ENCODE measurements at places on chromosomes 7 and 10. TPM values are rescaled to one million over a fixed set of nuclear protein-coding genes. Genes with fewer than 3 reads are reported as not detected.

Gene RPEL1
- total RNA-seq: 0.57 TPM

Gene HOXA13
- 1.6 TPM for total RNA-seq

Gene SMARCD3
- 4.1 TPM for total RNA-seq

Gene ZCWPW1
- total RNA-seq: 4.1 TPM

Gene UMAD1
- 25.2 TPM for total RNA-seq

Gene SORCS3
- total RNA-seq: not detected

Gene JMJD1C
- total RNA-seq: 73.1 TPM

Gene PCGF6
- 4.5 TPM for total RNA-seq

Gene CYP3A4
- total RNA-seq: not detected

Gene TYW1B
- total RNA-seq: 2.4 TPM

Gene SH2D4B
- total RNA-seq: 0.24 TPM

GRCh38 chr10:69703766-69704630 lies 74.0 kb downstream of the FAM241B start:
- peak overlapping the region; percentile 76 for H3K27ac ChIP-seq
- peaks cover 12% of the 10 kb centered on the region for H3K4me1 ChIP-seq
- H3K36me3 ChIP-seq: no peaks in the 10 kb centered on the region
- DNase-seq: no peak
- H3K4me3 ChIP-seq: no peak overlapping the region

DNA sequence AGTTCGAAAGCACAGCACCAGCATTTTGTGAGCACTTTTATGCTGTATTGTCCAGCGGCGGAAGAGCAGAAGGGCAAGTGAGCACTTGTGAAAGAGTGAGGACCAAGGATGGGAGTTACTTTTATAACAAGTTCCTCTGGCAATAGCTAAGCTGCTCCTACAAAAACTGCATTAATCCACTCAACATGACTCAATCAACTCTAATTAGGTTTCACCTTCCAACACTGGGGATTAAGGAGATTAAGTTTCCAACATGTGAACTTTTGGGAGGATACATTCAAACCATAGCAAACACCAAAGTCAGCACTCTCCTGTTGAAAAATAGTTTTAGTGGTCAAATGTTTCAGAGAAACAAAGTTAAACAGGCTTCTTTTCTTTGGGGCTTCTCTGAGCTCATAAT lies 844.5 kb downstream of the REEP3 start:
- H3K27me3 ChIP-seq: no peaks in the 10 kb centered on the region
- no peak overlapping the region for H3K4me3 ChIP-seq
- H3K4me1 ChIP-seq: peaks cover 20% of the 10 kb centered on the region
- DNase-seq: no peak
- H3K27ac ChIP-seq: no peak overlapping the region
- H3K36me3 ChIP-seq: no peaks in the 10 kb centered on the region

DNA sequence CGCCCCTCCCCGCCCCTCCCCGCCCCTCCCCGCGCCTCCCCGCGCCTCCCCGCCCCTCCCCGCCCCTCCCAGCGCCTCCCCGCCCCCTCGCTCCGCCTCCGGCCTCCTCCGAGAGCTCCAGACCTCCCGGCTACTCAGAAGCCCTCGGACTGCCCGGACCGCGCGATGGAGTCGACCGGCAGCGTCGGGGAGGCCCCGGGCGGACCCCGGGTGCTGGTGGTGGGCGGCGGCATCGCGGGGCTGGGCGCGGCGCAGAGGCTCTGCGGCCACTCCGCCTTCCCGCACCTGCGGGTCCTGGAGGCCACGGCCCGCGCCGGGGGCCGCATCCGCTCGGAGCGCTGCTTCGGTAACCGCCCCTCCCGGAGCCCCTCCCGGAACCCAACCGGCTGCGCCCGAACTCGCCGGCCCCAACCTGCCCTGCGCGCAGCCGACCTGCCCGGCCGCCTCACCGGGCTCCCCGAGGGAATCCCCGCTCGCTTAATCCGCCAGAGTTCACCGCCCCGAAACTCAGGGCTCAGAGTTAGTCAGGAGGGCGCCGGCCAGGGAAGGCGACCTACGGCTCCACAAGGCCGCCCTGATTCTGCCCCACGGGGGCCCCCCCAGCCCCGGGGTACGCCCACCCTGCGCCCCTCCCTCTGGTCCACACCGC lies at the start of gene PAOX:
Gene PAOX (plus strand): TSS at position 111 of the 649 bp plus-strand sequence. CDS start 55 bp downstream, at position 166.
- peaks cover under 1% of the 10 kb centered on the region for H3K4me1 ChIP-seq
- DNase-seq: peak; percentile 56

DNA sequence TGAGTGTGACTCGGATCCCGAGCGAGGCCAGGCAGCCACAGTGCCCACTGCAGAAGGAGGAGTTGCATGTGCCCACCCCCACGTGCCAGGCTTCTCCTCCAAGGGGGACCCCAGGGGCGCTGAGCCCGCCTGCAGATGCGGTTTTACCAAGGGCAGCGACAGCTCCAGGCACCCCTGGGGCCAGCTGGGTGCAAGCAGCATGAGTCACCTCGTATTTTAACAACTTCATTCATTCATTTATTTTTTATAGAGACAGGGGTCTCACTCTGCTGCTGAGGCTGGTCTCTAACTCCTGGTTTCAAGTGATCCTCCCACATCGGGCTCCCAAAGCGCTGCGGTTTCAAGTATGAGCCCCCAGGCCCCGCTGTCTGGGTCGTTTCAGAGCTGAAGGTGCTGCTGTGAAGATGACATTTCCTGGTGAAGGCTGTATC lies 1.3 kb upstream of the FOXL3 start:
- H3K27me3 ChIP-seq: peaks cover 83% of the 10 kb centered on the region
- H3K4me3 ChIP-seq: no peak overlapping the region
- DNase-seq: no peak
- peaks cover 13% of the 10 kb centered on the region for H3K4me1 ChIP-seq
- H3K36me3 ChIP-seq: no peaks in the 10 kb centered on the region

GRCh38 chr10:42987575-42987974 lies 89.3 kb upstream of the RET start:
- H3K4me1 ChIP-seq: no peaks in the 10 kb centered on the region
- H3K27ac ChIP-seq: no peak overlapping the region
- no peak overlapping the region for H3K4me3 ChIP-seq
- H3K27me3 ChIP-seq: peaks cover 60% of the 10 kb centered on the region

DNA sequence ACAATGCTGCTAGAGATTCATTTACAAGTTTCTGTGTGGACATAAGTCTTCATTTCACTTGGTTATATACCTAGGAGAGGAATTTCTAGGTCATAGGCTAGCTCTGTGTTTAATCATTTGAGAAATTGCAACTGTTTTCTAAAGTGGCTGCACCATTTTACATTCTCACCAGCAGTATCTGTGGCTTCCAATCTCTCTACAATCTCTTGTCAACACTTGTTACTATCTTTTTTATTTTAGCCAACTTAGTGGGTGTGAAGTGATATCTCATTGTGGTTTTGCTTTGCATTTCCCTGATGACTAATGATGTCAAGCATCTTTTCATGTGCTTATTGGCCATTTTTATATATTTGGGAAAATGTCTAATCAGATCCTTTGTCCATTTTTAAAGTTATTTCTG lies 53.0 kb upstream of the DRGX start:
- H3K27ac ChIP-seq: no peak overlapping the region
- no peak for DNase-seq
- H3K27me3 ChIP-seq: no peaks in the 10 kb centered on the region
- no peak overlapping the region for H3K4me3 ChIP-seq
- H3K4me1 ChIP-seq: no peaks in the 10 kb centered on the region

- peak; percentile 54 for DNase-seq
- no peak overlapping the region for H3K27ac ChIP-seq
- H3K4me1 ChIP-seq: peaks cover 9% of the 10 kb centered on the region
- peaks cover 19% of the 10 kb centered on the region for H3K36me3 ChIP-seq
- no peaks in the 10 kb centered on the region for H3K27me3 ChIP-seq
Observed at GRCh38 chr10:28722065-28722803, 44.9 kb downstream of the BAMBI start.

GRCh38 chr10:100740476-100741377 lies 4.7 kb upstream of the PAX2 start:
- no peak for DNase-seq
- H3K27ac ChIP-seq: no peak overlapping the region
- H3K36me3 ChIP-seq: peaks cover 4% of the 10 kb centered on the region
- H3K4me3 ChIP-seq: no peak overlapping the region
- H3K4me1 ChIP-seq: no peaks in the 10 kb centered on the region

DNA sequence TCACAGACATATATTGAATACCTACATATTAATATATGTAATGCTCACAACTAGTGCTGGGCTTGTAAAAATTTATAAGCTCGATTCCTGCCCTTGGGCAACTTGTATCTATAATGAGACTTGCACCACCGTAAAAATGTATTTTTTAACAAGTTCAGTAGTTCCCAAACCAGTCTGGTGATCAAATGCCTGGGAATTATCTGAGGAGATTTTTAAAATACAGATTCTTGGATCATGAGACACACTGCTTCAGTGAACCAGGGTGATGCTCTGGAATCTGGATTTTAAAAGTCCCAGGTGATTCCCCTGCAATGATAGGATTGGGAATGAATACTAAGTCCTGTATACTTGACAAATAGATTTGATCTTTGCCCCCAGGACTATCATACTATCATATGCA lies 4.3 kb upstream of the MICU1 start:
- no peak overlapping the region for H3K4me3 ChIP-seq
- no peak for DNase-seq
- H3K36me3 ChIP-seq: peaks cover 12% of the 10 kb centered on the region
- H3K27me3 ChIP-seq: no peaks in the 10 kb centered on the region
- H3K4me1 ChIP-seq: no peaks in the 10 kb centered on the region
- no peak overlapping the region for H3K27ac ChIP-seq

GRCh38 chr7:142357953-142358520 lies 100.2 kb upstream of the PRSS58 start:
- no peak overlapping the region for H3K27ac ChIP-seq
- peak; percentile 51 for DNase-seq
- no peak overlapping the region for H3K4me3 ChIP-seq

DNA sequence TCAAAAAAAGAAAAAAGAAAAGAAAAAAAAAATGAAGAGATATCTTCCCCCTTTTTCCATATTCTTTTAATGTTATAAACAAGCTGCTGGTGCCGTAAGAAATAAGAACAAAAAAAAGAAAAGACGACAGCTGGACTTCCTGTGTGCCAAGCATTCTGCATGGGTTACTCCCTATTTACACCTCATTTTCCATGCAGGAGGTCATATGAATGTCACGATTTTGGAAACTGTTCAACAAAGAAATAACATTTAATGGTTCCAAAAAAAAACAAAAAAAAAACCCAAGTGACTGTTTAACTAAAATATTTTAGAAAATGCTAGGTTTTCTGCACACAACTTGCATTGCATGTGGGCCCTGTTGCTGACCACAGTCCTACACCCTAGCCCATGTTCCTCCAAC lies 159.3 kb downstream of the TNS3 start:
- DNase-seq: no peak
- H3K27ac ChIP-seq: no peak overlapping the region
- H3K36me3 ChIP-seq: peaks cover 35% of the 10 kb centered on the region
- no peaks in the 10 kb centered on the region for H3K27me3 ChIP-seq
- no peak overlapping the region for H3K4me3 ChIP-seq

DNA sequence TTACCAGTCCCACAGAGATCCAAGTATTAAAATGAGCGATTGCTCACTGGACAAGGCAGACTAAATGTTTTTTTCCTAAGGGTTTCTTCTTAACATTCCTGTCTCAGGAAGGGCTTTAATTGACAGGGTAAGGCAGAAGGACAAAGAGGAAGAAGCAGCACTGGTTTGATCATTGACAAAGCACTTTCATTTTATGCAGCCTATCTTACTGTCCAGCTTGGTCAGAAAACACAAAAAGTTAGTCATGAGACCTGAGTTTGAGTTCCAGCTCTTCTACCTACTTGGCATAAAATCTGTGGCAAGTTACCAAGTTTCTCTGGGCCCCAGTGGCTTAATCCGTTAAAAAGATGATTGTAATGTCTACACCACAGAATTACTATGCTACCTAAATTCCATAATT lies 458.5 kb downstream of the GFRA1 start:
- no peaks in the 10 kb centered on the region for H3K4me1 ChIP-seq
- peaks cover 11% of the 10 kb centered on the region for H3K27me3 ChIP-seq
- H3K4me3 ChIP-seq: no peak overlapping the region
- DNase-seq: no peak
- no peak overlapping the region for H3K27ac ChIP-seq

DNA sequence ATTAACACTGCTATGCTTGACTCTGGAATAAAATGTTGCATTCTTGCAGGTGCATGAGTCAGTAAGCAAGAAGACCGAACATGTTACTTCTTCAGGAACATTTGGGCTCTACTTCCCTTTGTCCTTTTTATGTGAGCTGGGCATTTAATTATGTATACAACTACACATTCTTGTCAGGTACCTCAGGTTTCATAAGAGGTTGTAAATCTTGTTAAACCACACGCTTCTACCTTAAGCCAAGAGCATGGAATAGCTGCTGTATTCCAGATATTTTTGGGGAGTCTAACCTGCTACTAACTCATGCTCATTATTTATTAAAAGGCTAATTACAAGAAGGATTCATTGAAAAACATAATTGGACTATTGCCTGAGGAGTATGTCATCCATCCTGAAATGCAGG lies 414.2 kb upstream of the KLF6 start:
- no peaks in the 10 kb centered on the region for H3K27me3 ChIP-seq
- no peaks in the 10 kb centered on the region for H3K4me1 ChIP-seq
- no peak overlapping the region for H3K27ac ChIP-seq
- no peak overlapping the region for H3K4me3 ChIP-seq
- H3K36me3 ChIP-seq: no peaks in the 10 kb centered on the region

GRCh38 chr7:22419488-22419887 lies 62.5 kb upstream of the RAPGEF5 start:
- H3K27ac ChIP-seq: no peak overlapping the region
- H3K4me1 ChIP-seq: peaks cover 22% of the 10 kb centered on the region
- no peak overlapping the region for H3K4me3 ChIP-seq
- H3K36me3 ChIP-seq: no peaks in the 10 kb centered on the region
- DNase-seq: no peak
- H3K27me3 ChIP-seq: no peaks in the 10 kb centered on the region

DNA sequence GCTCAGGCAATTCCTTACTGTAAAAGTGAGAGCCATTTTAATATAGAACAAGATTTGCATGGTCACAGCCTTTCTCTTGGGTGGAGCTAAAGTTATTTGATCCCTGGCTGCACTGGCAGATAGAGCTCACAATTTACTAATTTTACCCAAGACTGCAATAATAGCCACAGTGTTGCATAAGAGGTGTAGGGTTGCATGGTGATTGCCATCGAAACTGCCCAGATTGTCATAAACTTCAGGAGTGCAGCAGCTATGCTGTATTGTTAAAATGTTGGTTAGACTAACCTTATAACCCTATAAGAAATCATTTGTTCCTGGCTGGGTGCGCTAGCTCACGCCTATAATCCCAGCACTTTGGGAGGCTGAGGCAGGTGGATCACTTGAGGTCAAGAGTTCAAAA lies 50.0 kb downstream of the VCL start:
- peaks cover 62% of the 10 kb centered on the region for H3K4me1 ChIP-seq
- H3K27ac ChIP-seq: peak overlapping the region; percentile 78
- H3K36me3 ChIP-seq: peaks cover 31% of the 10 kb centered on the region
- H3K27me3 ChIP-seq: no peaks in the 10 kb centered on the region
- no peak overlapping the region for H3K4me3 ChIP-seq
- peak; percentile 57 for DNase-seq

GRCh38 chr7:50308532-50309385 lies 4.2 kb downstream of the IKZF1 start:
- H3K27me3 ChIP-seq: peaks cover 84% of the 10 kb centered on the region
- peaks cover 8% of the 10 kb centered on the region for H3K4me1 ChIP-seq
- no peak for DNase-seq
- H3K27ac ChIP-seq: no peak overlapping the region
- no peaks in the 10 kb centered on the region for H3K36me3 ChIP-seq

- H3K27ac ChIP-seq: no peak overlapping the region
- no peaks in the 10 kb centered on the region for H3K36me3 ChIP-seq
- no peak for DNase-seq
- H3K4me1 ChIP-seq: no peaks in the 10 kb centered on the region
- no peak overlapping the region for H3K4me3 ChIP-seq
- H3K27me3 ChIP-seq: peaks cover 72% of the 10 kb centered on the region
Observed at GRCh38 chr7:101370836-101371235, 8.2 kb downstream of the COL26A1 start.

- H3K4me3 ChIP-seq: no peak overlapping the region
- H3K36me3 ChIP-seq: peaks cover 24% of the 10 kb centered on the region
- H3K27me3 ChIP-seq: no peaks in the 10 kb centered on the region
- H3K27ac ChIP-seq: no peak overlapping the region
- H3K4me1 ChIP-seq: peaks cover 8% of the 10 kb centered on the region
Observed at GRCh38 chr10:110915035-110915434, 3.9 kb downstream of the BBIP1 start.
